ENCODE measurements at places on chromosomes 4 and X.

DNA sequence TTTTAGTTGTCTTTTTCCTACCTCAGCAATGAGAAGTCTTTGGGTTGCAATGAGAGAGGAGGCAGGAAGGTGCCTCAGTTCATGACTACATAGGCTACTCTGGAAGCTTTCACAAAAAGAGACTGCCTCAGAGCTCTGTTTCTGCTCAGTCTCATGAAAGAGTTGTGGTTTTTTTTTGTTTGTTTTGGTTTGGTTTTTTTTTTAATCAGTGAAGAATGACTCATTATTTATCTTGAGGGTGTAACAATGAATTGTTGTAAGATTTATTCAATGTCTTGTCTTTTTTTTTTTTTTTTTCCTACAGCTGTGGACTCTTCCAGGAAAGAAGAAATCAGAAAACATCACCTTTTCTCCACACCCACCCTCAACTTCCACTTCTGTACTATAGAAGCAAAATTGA lies 67.5 kb upstream of the CXCL13 start:
- peak; percentile 32 for DNase-seq

GRCh38 chr4:105126311-105127169 lies 20.1 kb upstream of the TET2 start:
- peak; percentile 41 for DNase-seq

DNA sequence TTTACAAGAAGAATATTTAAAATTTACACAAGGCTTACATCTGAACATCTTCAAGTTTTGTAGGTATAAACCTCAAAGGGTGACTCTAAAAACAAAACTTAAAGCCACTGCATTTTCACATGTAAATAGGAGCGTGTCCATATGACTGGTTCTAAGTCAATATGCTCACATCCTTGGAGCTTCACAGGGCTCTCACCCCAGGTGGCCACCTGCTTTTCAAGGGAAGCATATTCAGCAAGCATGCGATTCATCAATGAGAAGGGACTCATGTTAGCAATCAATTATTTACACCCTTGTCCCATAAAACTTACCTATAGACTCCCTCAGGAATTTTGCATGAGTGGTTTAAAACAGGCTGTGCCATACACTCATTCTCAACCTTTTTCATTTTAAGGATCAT lies 17.8 kb upstream of the KLHL34 start:
- DNase-seq, result no peak

DNA sequence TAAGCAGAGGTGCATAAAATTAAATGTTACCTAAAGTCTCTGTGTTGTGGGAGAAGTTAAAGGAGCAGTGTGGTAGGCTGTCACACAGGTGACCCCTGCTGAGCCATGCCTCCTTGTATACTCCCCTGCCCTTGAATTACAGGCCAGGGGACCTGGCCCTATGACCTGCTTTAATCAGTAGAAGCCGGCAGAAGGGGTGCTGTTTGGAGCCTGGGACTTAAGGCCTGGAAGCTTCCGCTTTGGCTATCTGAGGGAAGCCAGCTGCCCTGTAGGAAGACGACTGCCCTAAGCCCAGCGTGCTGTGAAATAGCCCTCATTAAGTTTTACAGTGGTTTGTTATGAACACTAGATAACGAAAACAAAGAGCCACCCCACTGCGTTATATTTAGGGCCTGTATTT lies 34.1 kb downstream of the SPINK2 start:
- DNase-seq, result no peak

DNA sequence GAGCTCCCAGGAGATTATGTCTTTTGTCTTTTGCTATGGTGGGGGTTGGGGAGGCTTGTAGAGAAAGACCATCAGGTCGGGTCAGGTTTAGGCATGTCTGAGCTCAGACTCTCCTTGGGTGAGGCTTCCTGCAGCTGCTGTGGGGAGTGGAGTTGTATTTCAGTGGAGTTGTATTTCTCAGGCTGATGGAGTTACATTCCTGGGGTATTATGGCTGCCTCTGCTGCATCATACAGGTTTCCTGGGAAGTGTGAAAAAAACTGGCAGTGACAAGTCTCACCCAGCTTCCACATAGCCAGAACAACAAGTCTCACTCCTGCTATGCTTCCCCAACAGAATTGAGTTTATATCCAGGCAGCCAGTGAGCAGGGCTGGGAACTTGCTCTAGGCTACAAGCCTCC lies 119.3 kb downstream of the VSIG4 start:
- no peak for DNase-seq
